ENCODE measurements at places on chromosomes 12 and 14. TPM values are rescaled to one million over a fixed set of nuclear protein-coding genes. Genes with fewer than 3 reads are reported as not detected.

The PAX9 gene
- 0.52 TPM for total RNA-seq

The POTEM gene
- total RNA-seq = not detected

The PGF gene
- total RNA-seq = 8.9 TPM

The KLHL28 gene
- total RNA-seq = 24.0 TPM
